ENCODE measurements at places on chromosomes 13 and 19.

- peak; percentile 13 for DNase-seq
These were observed 193.6 kb downstream of the RAP2A start for GRCh38 chr13:97627566-97627965.

DNA sequence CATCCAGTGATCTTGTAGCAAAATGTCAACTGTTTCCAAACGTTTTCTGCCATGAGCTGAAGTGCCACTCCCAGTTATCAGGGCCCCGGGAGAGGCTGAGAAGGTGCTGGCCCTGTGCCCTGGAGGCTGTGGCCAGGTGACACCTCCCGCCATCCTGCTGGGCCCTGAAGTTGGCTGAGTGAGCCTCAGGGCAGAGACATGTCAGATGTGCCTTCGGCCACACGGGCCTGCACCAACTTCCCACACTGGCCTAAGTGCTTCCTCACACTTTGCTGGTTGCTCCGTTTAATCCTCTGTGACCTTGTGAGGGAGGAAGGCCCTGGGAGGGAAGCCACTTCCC, 4.8 kb downstream of the ADPRHL1 start:
- DNase-seq = no peak

DNA sequence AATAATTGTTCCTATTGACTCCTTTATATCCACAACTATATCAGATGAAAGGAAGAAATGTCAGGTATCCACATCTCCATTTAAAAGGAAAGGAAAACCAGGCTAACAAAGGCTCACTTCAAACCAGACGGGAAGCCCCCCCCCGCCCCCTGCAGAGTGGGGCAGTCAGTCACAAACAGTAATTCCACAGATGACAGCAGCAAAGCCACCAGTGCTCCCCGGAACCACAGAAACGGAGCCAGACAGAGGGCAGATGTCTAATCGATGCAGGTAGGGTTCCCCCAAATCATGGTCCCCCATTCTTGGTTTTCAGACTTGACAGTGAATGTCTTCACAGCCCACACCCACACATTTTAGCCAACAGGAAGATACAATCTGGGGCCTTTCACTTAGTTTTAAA, 100.8 kb downstream of the STK24 start:
- DNase-seq = no peak

GRCh38 chr19:3478409-3479176, 1.7 kb downstream of the SMIM24 start:
- no peak for DNase-seq

DNA sequence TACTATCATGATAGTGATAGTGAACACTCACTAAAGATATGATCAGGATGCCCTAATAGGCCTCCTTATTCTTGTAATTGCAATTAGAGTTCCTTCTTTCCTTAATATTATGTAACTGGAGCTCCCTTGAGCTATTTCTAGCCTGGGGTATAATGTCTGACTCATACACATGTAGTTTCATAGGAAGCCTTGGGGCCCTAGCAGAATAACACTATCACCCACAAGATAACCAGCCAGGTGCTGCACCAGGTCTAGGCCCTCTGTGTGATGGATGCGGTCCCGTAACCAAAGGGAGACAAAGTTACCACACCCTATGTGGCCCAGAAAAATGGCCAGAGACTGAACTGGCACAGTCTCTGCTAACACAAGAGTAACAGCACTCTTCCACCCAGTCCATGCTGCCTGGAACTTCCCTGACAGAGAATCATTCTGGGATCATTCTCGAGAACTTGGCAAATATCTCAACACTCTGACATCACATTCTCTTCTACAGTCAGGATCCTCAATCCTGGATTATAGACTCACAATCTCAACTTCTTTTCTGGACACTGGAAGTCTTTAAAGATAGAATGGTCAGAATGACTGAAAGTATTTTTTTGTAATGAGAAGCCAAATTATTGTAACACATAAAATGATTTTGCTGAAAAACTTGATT, 32.6 kb upstream of the IGFL4 start:
- no peak for DNase-seq

DNA sequence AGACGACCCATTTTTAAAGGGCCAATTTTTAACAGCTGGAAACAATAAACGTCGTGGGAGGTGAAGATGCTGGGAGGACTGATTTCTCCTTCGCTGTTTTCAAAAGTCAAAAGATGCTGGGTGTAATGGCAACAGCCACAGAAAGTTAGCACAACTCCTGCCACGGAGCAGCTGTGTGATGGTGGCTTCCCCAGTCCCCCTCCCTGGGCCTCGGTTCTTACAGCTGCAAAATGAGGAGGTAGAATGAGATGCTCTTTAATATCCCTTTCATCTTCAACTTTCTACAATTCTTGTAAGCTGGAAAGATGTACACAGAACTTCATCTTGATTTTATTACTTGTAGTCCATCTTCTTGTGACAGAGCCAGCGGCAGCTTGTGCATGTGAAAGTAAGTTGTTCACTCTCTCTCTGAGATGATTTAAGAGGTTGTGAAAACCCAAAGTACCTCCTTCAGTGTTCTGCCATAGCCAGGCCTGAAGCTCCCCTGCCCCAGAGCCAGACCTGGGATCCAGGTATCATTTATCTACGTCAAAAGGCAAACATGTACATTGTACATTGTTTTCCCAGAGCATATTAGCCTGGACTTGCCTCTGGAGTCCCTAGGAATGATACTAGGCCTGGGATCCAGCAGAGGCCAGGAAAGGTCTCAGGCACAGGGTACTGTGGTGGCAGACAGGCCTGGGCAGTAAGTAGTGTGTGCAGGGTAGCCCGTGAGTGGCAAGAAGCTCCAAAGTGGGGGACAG, 3.4 kb upstream of the UBE2L5 start:
- DNase-seq = no peak

DNA sequence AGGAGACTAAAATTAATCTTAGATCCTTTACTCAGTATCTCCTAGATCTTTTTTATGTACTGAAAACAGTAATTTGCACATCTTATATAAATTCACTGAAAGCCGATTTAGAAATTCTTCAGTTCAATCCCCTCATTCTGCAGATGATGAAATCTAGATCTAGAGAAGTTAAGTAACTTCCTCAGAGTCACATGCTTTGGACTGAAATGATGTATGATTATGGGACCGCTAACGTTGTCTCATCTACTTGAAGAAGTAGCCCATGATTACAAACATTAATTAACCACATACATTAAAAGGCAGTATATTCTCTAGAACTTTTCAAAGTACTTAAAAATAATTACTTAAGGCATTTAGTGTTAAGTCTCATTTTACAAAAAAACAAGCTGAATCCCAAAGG, 37.8 kb downstream of the ELF1 start:
- DNase-seq = no peak

- DNase-seq = no peak
These were observed 10.0 kb downstream of the CUL4A start for GRCh38 chr13:113219256-113219940.

- no peak for DNase-seq
These were observed 932 bp upstream of the TRAPPC2B start for GRCh38 chr19:57362419-57362818.

DNA sequence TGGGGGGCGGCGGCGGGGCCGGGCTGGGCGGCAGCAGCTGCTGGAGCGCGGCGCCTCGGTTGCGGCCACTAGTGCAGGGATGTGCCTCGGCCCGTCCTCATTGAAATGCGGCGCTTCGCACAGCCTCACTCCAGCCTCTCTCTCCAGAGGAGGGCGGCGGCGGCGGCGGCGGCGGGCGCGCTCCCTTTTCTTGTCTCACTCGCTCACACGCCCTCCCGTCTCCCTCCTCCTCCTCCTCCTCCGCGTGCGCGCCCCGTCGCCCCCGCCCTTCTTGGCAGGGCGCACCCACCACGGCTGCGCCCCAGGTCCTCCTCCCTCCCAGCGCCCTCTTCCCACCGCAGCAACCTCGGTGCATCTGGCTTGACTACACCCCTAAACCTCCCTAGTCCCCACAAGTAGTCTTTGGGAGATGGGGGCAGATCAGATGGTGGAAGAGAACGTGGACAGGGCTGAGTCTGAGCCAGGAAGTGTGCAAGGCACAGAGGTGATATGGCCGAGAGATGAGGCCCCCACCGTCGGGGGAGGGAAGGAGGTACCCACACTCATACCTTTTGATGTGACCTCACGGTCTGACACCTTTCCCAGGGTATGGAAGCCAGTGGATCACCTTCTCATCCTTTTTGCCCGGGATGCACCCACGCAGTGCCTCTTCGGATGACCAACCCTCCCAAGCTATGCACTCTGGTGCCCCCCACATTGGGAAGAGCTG, at the start of gene DCLK1:
Gene DCLK1 (minus strand): TSS at position 161 of the 709 bp plus-strand sequence.
- peak; percentile 50 for DNase-seq

- DNase-seq = no peak
These were observed 134.0 kb downstream of the COG6 start for GRCh38 chr13:39789451-39789850.

DNA sequence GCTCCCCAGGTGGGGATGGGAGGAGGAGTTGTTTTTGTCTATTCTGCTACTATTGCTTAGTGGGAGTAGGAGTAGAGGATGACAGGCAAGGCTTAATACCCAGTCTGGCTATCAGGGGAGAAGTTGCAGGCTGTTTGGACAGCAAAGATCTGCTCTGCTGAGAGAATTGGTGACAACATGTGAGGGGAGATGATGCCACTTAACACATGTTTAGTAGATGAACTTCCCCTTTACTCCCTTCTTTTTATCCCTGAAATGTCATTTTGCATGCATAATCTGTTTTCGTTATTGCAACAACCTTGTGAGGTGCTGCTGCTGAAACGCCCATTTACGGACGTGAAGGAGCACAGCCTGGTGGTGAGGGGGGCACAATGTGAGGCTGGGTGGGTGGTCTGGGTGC, 3.0 kb upstream of the CYP4F12 start:
- no peak for DNase-seq
